ENCODE measurements at places on chromosomes 4 and X. TPM values are rescaled to one million over a fixed set of nuclear protein-coding genes. Genes with fewer than 3 reads are reported as not detected.

The CXorf51A gene
- total RNA-seq: not detected

The CPLX1 gene
- 9.4 TPM for total RNA-seq

DNA sequence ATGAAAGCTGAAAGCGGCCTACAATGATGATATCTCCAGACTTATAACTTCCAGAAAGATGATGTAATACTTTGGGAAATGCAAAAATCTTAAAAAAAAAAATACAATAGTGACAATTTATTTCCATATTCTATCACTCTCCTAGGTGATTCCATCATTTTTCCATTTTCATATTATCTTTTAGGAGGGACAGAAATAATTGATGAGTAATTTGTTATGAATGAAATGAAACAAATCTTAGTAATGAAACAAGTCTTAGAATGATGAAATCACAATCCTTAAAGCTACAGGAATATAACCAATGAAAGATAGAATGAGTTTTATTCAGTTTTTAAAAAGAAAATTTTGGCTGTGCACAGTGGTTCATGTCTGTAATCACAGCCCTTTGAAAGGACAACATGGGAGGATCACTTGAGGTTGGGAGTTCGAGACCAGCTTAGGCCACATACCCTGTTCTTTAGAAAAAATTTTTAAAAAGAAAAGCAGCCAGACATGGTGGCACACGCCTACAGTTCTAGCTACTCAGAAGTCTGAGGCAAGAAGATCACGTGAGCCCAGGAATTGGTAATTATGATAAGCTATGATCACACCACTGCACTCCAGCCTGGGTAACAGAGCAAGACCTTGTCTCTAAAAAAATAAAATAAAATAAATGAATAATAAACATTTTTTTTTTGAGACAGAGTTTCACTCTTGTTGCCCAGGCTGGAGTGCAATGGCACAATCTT lies 21.7 kb downstream of the CLOCK start:
- DNase-seq: no peak

The ADH6 gene
- total RNA-seq: not detected

DNA sequence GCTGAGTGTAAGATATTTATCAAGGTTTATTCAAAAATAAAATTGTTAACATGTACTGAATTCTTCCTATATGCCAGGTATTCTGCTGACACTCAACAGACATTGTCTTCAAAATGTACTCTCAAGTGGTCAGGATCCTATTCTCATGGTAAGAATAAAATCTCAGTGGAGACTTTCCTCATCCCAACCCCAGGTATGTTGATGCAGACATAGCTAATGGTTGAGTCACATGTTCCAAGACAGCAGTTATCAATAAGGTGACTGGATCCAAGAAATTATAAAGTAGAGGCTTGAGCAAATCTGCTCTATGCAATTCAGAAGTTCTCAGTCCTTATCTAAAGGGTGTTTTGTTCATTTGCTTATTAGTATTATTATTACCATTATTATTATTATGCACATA lies 115.2 kb upstream of the GABRA2 start:
- no peak for DNase-seq

The PAGE1 gene
- total RNA-seq: not detected

Data from cardiac septum (tissue), 1 donor.